Uterus (tissue), 4 donors: ENCODE measurements at places on chromosomes 3 and 15. TPM values are rescaled to one million over a fixed set of nuclear protein-coding genes. Genes with fewer than 3 reads are reported as not detected.

DNA sequence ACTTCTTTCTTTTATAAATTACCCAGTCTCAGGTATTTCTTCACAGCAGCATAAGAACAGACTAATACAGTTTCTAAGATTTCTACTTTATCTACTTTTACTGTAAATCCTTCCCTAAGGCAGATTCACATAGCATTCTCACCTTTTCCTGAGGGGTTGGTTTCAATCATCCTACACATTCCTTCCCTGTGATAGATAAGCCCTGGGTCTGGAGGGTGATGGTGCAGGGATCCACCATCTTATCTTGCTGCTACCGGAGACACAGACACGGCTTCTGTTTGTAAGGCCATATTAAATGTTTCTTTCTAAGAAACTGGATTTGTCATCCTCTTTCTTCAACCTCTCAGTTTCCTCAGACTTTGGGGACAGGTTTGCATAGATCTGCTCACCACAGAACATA lies 6.1 kb downstream of the IQCF5 start:
- no peak overlapping the region for H3K4me3 ChIP-seq
- H3K27me3 ChIP-seq, result no peaks in the 10 kb centered on the region
- H3K4me1 ChIP-seq, result no peaks in the 10 kb centered on the region
- no peak overlapping the region for H3K27ac ChIP-seq

SPATA12 gene
- not detected for total RNA-seq

- no peaks in the 10 kb centered on the region for H3K27me3 ChIP-seq
- no peak overlapping the region for H3K27ac ChIP-seq
- no peak for DNase-seq
- H3K36me3 ChIP-seq, result no peaks in the 10 kb centered on the region
Measured at GRCh38 chr15:70219256-70219895, 121.7 kb upstream of the TLE3 start.

DNA sequence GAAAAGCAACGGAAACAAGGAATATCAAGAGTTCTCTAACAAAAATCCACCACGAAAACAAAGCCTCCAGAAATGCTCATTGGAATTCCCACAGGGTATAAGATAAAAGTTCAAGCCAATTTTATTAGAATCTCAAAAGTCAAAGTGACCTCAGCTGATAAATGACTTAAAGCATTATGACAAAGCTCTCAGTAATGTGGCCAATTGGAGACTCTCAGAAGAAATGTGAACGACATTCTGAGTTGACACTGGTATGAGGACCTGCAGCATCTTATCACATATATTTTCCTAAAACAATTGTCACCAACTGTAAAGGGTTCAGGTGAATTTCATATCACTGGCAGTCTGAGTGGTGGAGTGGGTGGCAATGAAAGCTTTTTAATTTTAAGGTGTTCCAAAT lies 199.1 kb downstream of the FOXP1 start:
- no peak for DNase-seq
- no peaks in the 10 kb centered on the region for H3K4me1 ChIP-seq
- H3K4me3 ChIP-seq, result no peak overlapping the region

LYZL4 gene
- not detected for total RNA-seq

NUP210 gene
- total RNA-seq, result 0.29 TPM

DNA sequence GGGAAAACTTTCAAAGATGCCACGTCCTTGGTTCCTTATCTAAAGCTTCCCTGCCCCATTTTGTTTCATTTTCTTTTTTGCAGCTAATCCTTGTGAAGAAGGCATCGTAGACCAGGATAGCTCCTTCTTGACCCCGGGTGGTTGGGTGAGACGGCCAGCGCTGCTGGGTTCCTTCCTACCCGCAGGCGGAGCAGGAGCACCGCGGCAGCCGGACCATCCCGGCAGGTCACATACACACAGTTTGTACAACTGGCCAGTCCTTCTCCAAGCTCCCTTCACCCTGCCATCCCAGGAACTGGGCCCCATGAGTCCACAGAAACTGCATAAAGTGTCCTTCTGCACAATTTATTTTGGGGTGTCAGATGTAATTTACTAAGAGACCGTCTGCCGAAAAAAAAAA lies 83.9 kb downstream of the MEGF11 start:
- no peak overlapping the region for H3K27ac ChIP-seq
- H3K4me1 ChIP-seq, result no peaks in the 10 kb centered on the region
- H3K27me3 ChIP-seq, result no peaks in the 10 kb centered on the region
- H3K4me3 ChIP-seq, result no peak overlapping the region
- no peak for DNase-seq
- H3K36me3 ChIP-seq, result no peaks in the 10 kb centered on the region

CKMT1A gene
- not detected for total RNA-seq

- peak; percentile 41 for DNase-seq
- no peak overlapping the region for H3K4me3 ChIP-seq
- H3K4me1 ChIP-seq, result no peaks in the 10 kb centered on the region
- no peaks in the 10 kb centered on the region for H3K27me3 ChIP-seq
- H3K27ac ChIP-seq, result no peak overlapping the region
Measured at GRCh38 chr3:135503760-135504686, 461.5 kb upstream of the PPP2R3A start.

DNA sequence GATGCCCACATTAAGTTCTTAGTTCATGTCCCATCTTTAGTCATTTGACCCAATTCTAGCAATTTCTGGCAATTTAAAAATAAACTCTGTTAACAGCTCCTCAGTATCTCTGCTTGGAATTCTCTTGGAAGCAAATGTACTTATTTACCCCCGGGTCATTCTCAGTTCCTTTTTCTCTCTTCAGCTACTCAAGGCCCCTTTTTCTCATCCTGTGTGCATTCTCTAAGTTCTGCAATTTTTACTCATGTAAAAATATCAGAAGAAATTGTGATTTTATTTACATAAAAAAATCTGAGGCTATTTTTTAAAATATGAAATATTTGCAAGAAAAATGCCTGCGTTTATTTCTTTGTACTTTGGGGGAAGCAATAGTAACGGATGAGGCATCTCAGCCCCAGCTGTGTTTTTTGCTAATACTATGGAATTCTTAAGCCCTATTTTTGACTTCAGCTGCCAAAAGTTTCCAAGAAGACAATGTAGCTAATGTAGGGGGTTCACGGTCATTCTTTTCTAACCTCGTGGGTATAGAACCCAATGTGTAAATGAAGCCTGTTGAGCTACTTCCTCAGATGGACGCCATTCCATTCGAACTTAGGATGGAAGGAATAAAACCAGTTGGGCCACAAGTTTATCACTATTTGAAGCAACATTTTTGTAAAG lies 20.0 kb downstream of the CERS3 start:
- no peak for DNase-seq
- no peaks in the 10 kb centered on the region for H3K27me3 ChIP-seq
- no peaks in the 10 kb centered on the region for H3K4me1 ChIP-seq
- no peaks in the 10 kb centered on the region for H3K36me3 ChIP-seq
- H3K27ac ChIP-seq, result no peak overlapping the region

- H3K4me3 ChIP-seq, result no peak overlapping the region
- DNase-seq, result peak; percentile 58
- H3K36me3 ChIP-seq, result no peaks in the 10 kb centered on the region
Measured at GRCh38 chr3:50242851-50243542, 7.0 kb downstream of the GNAI2 start.

SLC27A2 gene
- not detected for total RNA-seq

GRCh38 chr15:63165166-63165859 lies 8.0 kb upstream of the RPS27L start:
- H3K27ac ChIP-seq, result no peak overlapping the region
- H3K36me3 ChIP-seq, result no peaks in the 10 kb centered on the region
- no peak for DNase-seq

- no peak overlapping the region for H3K4me3 ChIP-seq
- DNase-seq, result no peak
- H3K27ac ChIP-seq, result no peak overlapping the region
- H3K27me3 ChIP-seq, result no peaks in the 10 kb centered on the region
Measured at GRCh38 chr3:147843331-147843730, 434.2 kb downstream of the ZIC1 start.

CTXND1 gene
- total RNA-seq, result 0.09 TPM

PROS1 gene
- 38.8 TPM for total RNA-seq

DNA sequence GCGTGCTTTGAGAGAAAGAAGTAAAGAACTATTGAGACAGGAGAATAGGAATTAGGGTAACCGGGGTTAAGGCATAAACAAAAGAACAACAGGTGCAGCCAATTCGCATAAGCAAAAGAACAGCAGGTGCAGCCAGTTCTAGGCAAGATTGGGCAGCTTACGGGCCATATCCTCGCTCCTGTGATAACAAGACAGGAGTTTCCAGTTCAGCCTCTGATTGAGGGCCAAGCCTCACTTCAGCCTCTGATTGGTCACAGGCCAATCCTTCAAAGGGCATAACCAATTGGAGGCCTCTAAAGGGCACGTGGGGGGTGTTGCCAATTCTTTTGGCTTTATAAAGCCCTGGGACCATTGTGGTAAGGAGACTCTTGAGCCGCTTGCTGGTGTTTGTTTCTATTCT lies 143.5 kb downstream of the GADL1 start:
- no peaks in the 10 kb centered on the region for H3K27me3 ChIP-seq
- H3K4me3 ChIP-seq, result no peak overlapping the region
- no peaks in the 10 kb centered on the region for H3K36me3 ChIP-seq
- no peak for DNase-seq
- H3K27ac ChIP-seq, result no peak overlapping the region

DNA sequence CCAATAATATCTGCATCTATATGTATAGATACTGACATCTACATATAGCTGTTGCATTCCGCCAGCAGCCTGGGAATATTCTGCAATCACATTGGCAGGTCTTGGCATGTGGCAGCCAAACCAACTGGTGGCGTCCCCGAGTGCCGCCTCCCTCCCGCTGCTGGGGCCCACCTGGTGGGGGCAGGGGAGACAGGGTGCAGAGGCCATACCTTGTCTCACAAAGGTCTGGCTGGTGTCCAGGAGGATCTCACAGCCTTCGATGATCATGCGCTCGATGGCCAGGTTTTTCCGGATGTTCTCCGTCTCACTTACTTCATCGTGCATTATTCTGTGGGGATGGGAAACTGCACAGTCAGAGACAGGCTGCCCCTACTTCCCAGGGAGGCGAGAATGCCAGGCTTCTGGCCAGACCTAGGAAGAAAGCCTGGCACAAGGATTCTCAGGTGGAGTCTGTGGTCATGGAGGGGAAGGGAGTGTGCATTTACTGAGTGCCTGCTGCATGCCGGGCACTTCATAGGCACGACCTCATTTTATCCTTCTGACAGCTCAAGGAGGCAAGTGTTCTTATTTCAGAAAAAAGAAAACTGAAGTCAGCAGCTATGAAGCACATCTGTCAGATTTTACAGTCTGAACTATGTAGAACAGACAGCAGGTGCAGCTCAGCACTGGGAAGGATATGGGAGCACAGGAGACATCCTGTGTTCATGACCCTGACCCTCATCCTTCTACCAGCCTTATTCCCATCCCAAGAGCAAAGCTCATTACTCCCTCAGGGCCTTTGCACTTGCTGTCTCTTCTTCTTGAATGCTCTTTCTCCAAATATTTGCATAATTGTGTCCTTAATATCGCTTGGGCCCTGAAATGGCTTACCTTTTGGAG lies 62.8 kb downstream of the RASGRF1 start:
- H3K4me3 ChIP-seq, result no peak overlapping the region
- H3K36me3 ChIP-seq, result no peaks in the 10 kb centered on the region
- H3K4me1 ChIP-seq, result no peaks in the 10 kb centered on the region
- H3K27me3 ChIP-seq, result no peaks in the 10 kb centered on the region
- no peak for DNase-seq
- no peak overlapping the region for H3K27ac ChIP-seq

DNA sequence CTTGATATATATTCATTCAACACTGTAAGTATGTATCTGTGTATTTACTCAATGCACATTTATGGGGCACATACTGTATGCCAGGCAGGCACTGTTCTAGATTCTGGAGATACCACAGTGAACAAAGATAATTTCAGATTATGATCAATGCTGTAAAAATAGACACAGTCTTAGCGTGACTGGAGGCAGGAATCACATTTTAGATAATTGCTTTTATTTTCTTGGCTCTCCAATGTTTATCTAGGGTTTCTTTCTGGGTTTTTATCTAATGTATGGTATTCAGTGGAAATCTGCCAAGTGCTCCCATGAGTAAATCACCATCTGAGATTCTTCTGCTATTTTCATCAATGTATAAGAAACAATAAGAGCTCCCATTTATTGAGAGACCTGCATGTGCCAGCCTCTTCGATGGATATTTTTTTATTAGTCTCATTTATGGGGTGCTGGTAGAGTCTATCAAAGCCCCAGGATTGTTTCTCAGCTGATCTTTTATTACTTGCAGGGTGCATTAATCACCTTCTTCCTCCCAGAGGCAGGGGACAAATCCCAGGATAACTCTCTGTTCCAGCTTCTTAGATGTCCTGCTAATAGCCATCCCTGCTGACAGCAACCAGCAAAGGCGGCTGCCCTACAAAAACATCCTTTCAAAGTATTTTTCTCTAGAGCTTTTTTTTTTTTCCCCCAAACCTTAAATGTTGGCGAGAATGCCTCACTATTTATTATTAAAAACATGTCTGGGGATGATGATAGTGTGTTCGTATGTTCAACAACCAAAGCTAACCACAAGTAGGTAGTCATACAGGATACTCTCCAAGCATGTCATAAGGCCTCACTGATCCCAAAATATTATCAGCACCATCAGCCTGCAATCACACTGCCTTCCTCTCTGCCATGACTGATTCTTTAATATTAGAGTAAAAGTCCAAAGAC lies 331.0 kb upstream of the RASGRP1 start:
- no peaks in the 10 kb centered on the region for H3K27me3 ChIP-seq
- no peaks in the 10 kb centered on the region for H3K4me1 ChIP-seq
- H3K4me3 ChIP-seq, result no peak overlapping the region
- no peak overlapping the region for H3K27ac ChIP-seq
- no peak for DNase-seq

MUC4 gene
- total RNA-seq, result 0.30 TPM

GRCh38 chr3:102802819-102803420 lies 368.1 kb downstream of the ZPLD1 start:
- DNase-seq, result no peak
- H3K4me1 ChIP-seq, result no peaks in the 10 kb centered on the region

- no peaks in the 10 kb centered on the region for H3K27me3 ChIP-seq
- no peaks in the 10 kb centered on the region for H3K36me3 ChIP-seq
- H3K27ac ChIP-seq, result no peak overlapping the region
- H3K4me1 ChIP-seq, result no peaks in the 10 kb centered on the region
- H3K4me3 ChIP-seq, result no peak overlapping the region
- DNase-seq, result no peak
Measured at GRCh38 chr3:46065294-46065705, 38.0 kb upstream of the XCR1 start.

CYP1A2 gene
- not detected for total RNA-seq

GOLGA6B gene
- not detected for total RNA-seq

MORC1 gene
- total RNA-seq, result not detected
